ENCODE measurements at places on chromosomes 7 and 10.

GRCh38 chr10:31158011-31158658, 126.5 kb upstream of the ZNF438 start:
- DNase-seq: no peak

GRCh38 chr7:31065021-31065593, 13.0 kb downstream of the ADCYAP1R1 start:
- DNase-seq: no peak

GRCh38 chr7:115346685-115347084, 424.8 kb downstream of the MDFIC start:
- DNase-seq: no peak

DNA sequence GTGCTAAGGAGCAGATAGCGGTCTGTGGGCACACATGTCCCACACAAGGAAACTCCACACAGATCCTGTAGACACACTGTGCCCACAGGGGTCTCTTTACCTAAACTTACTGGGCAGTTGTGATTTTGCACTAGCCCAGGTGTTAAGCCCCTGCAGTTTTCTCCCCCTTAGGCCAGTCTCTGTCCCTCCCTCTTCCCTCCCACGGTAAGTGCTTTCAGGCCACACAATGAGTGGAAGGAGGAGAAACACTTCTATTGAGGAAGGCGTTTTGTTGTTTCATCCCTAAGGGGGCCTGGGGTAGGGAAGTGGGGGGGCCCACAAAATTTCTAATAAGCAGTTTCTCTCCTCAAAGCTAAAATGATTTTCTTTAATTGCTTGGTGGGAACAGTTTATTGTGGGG, 51.4 kb downstream of the FBXW4 start:
- no peak for DNase-seq

Data from thoracic aorta (tissue), 2 donors.